HFF-Myc (cell line): ENCODE measurements at places on chromosomes 13 and 19.

GRCh38 chr13:26062853-26063444, 11.1 kb upstream of the SHISA2 start:
- DNase-seq: peak; percentile 25

DNA sequence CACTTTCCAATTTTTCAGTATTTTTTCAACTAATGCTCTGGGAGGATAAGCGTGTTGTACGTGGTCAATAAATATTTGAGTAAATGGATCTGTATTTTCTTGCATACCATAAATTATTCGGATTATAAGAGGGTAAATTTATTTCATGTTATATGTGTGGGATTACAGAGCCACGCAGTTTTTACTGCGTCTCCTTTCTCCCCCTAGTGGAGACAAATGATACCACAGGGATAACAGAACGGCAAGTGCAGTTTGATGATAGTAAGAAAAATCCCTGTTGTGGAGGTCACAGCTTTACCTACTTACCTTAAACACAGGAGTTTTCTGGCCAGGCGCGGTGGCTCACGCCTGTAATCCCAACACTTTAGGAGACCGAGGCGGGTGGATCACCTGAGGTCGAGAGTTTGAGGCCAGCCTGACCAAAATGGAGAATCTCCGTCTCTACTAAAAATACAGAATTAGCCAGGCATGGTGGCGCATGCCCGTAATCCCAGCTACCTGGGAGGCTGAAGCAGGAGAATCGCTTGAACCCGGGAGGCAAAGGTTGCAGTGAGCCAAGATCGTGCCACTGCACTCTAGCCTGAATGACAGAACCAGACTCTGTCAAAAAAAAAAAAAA, 16.8 kb downstream of the MBD3L2B start:
- no peak for DNase-seq

- DNase-seq: no peak
Measured at GRCh38 chr13:19836472-19836871, 27.0 kb downstream of the ZMYM5 start.

DNA sequence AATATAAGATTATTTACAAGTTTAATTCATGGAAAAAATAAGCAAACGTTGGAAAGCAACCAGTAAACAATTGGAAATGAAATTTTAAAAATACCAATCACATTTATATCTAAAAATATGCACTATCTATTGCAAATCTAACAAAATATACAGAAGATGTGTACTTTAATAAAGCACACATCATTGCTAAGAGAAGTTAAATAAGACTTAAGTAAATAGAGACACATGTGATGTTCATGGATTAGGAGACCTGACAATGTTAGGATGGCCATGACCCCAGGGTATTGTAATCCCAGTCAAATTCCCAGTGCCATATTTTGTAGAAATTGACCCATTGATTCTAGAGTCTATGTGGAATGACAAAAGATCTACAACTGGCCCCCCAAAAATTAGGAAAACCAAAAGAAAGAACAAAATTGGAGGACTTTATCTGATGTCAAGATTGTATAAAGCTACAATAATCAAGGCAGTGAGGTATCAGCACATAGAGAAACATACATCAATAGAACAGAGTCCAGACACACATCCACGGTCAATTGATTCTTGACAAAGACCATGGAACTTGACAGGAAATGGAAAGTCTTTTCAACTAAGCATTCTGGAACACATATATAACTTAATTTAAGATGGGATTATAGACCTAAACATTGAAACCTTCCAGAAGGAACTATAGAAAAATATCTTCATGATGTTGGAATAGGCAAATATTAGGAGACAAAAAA, 90.8 kb upstream of the USP29 start:
- no peak for DNase-seq

GRCh38 chr13:110535526-110535925, 26.0 kb downstream of the RAB20 start:
- no peak for DNase-seq

GRCh38 chr13:38784036-38784880, 97.4 kb downstream of the FREM2 start:
- no peak for DNase-seq

DNA sequence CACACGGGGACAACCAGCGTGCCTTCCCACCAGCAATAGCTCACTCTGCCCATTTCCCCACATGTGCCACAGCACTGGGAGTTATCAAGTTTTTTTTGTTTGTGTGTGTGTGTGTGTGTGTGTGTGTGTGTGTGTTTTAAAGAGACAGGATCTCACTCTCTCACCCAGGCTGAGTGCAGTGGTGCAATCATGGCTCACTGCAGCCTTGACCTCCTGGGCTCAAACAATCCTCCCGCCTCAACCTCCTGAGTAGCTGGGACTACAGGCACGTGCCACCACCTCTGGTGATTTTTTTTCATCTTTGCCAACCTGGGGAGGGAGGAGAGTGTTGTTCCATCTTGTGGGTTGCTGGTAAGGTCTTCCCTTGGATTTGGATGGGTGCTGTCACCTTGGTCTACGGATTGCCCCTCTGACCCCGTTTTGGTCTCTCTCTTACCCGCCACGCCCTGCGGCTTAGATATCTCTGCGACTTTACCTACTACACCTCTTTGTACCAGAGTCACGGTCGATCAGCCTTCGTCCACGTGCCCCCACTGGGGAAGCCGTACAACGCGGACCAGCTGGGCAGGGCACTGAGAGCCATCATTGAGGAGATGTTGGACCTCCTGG, 22.6 kb downstream of the PGPEP1 start:
- DNase-seq: no peak

DNA sequence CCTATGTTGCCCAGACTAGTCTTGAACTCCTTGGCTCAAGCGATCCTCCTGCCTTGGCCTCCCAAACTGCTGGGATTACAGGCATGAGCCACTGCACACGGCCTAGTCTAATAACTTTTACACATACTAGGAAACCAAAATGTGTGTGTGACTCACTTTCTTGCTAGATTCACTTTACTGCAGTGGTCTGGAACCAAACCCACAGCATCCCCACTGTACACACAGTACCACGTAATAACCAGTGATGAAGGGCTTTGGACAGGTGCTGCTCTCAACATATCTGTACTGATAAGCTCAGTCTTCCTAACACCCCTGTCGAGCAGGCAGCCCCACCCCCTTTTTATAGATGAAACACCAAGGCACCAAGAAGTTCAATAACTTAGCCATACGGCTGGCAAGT, 5.1 kb downstream of the DNMT1 start:
- no peak for DNase-seq

GRCh38 chr13:33794576-33794975, 23.4 kb upstream of the RFC3 start:
- DNase-seq: no peak

- DNase-seq: no peak
Measured at GRCh38 chr13:39942552-39943273, 287.3 kb downstream of the COG6 start.

GRCh38 chr19:30968210-30968609, 381.0 kb downstream of the TSHZ3 start:
- no peak for DNase-seq

- no peak for DNase-seq
Measured at GRCh38 chr19:30896554-30896953, 452.7 kb downstream of the TSHZ3 start.

GRCh38 chr13:21218351-21219035, 42.0 kb downstream of the MRPL57 start:
- DNase-seq: peak; percentile 26

GRCh38 chr13:112831801-112832200, 137.2 kb upstream of the MCF2L start:
- DNase-seq: no peak

DNA sequence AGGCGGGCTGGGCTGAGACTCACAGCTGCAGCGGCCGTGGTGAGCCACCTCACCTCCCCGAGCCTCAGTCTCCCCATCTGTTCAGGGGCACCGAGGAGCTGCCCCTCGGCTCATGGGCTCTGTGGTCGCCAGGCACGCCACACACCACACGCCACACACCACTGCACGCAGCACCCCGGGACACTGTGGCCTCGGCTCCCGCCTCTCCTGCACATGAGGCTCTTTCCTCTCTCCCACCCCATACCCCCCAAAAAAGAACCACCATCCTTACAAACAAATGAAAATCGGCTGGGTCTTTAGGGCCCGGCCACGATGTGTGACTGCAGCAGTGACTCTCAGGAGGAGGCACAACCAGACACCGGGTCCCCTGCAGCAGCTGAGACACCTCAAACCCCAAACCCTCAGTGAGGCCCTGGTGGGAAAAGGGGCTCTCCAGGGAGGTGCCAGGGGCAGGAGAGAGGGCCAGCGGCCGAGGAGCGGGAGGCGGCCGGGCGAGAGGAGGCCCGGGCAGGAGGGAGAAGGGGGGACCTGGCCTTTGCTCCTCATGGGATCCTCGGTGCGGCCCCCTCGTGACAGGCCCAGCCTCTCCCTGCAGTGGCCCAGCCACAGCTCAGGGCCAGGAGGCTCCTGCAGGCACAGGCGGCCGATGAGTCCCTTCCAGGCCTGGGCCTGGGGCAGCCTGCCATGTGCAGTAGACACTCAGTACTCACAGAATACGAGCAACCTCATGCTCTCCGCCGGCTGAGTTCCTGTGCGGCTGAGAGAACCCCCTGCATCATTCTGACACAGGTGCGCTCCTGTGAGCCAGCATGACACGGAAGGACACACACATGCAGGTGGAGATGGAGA, 66.3 kb downstream of the RASA3 start:
- no peak for DNase-seq

- DNase-seq: no peak
Measured at GRCh38 chr13:100584896-100585295, 3.7 kb downstream of the GGACT start.

- no peak for DNase-seq
Measured at GRCh38 chr13:99704390-99704789, 203.1 kb downstream of the TM9SF2 start.

DNA sequence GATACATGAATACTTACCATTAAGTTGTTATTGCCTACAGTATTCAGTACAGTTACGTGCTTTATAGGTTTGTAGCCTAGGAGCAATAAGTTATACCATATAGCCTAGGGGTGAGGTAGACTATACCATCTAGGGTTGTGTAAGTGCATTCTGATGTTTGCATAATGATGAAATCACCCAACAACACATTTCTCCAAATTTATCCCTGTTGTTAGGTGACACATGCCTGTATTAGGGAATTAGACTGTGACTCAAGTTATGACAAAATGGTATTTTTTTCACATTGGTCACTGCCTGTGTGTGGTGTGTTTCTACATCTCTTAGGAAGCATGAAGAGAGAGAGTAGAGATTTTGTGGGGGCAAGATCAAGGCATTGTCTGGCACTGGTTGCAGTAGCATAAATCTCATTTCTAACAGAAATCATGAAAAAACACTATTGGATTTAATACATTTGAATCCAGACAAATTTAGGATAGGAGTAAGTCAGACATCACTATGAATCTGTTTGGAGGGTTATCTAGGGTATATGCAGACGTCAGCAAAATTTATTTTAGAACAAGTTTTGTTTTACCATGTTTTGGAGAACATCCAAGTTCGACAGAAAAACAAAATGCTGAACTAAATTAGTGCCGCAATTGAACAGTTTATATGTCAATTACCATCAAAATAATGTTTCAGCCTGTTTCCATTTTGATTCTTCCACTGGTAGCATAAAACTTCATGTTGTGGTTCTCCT, 332.1 kb downstream of the LMO7 start:
- DNase-seq: no peak

DNA sequence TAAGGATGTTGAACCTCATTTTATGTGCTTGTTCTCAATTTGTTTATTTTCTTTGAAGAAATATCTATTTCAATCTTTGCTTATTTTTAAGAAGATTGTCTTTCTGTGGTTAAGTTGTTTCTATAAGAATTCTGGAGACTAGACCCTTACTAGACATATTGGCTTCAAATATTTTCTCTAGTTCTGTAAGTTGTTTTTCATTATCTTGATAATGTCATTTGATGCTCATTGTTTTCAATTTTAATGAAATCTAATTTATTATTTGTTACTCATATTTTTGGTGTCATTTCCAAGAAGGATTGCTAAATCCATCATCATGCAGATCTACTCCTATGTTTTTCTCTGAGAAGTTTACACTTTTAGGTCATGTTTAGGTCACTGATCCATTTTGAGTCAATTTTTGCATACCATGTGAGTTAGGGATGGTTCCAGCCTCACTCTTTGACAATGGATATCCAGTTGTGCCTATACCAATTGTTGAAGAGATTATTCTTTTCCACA, 874.8 kb upstream of the SLITRK6 start:
- DNase-seq: no peak

DNA sequence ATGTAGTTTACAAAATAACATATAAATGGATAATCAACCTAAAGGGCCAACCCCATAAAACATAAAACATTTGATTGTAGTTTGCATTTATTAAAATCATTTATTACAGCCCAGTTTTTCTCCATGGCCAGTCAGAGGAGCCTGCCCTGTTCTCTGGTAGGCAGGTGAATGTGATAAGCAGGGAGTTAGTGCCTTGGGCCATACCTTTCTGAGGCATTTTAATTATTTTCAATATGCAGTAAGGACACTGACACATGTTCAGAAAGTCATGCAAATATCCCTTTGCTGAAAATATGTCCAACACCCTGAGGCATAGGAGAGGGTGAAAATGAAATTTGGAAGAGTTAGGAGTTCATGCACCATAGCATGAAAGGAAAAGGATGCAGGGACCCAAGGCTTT, 242.6 kb upstream of the EDNRB start:
- no peak for DNase-seq

- peak; percentile 83 for DNase-seq
Measured at GRCh38 chr13:44313674-44314073, 60.0 kb upstream of the SERP2 start.

DNA sequence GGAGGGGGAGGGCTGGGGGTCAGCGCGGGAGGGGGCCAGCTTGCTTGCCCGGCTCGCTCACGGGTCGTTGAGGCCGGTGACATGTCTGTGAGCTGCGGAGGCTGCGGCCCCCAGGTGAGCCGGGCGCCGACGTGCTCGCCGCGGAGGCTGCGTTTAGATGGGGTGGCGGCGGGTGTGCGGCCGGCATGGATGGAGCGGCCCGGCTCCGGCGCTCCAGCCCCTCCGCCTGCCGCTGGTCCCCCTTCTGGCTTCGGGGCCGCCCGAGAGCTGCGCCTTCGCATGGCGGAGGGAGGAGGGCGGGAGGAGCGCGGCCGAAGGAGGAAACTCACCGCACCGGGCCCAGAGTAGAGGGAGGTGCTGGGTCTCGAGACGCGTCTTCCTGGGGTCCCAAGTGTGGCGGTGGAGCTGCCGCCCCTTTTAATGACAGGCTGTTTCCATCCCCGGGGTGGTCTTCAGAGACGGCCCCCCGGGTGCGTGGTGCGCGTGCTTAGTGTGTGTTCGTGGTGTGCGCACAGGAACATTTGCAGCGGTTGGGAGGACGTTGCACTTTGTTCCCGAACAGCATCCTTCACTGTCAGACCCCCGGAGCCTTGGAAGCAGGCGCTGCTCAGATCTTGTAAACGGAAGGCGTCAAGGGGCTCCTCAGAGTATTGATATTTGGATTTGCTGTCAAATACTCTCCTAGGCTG, at the start of gene AKAP11:
Gene AKAP11 (plus strand): TSS at position 38 of the 689 bp plus-strand sequence. CDS start 14,197 bp downstream, outside the sequence.
- DNase-seq: no peak

DNA sequence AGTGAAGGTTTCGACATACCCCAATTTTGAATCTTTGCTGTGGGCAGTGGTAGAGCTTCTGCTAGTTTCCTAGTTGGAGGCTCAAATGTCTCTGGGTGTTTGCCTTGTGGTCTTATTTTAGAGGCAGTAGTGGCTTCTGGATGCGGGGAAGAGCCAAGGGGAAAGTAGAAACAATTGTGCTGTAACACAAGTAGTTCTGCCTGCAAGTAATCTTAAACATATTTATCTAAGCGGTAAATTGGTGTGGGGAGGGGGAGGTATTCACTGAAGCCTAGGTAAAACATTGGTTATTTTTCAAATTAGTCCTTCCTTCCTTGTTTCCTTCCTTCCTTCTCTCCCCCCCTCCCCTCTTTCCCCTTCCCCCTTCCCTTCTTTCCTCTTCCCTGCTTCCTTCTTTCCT, at the start of gene PCDH20:
Gene PCDH20 (minus strand): TSS at position 101 of the 400 bp plus-strand sequence. CDS start 691 bp downstream, outside the sequence.
- no peak for DNase-seq
